CD8-positive, alpha-beta memory T cell (primary cell): ENCODE measurements at places on chromosomes 2 and 18. TPM values are rescaled to one million over a fixed set of nuclear protein-coding genes. Genes with fewer than 3 reads are reported as not detected.

GRCh38 chr2:217293607-217294006 lies 433.7 kb upstream of the TNP1 start:
- H3K4me1 ChIP-seq, result no peaks in the 10 kb centered on the region
- no peaks in the 10 kb centered on the region for H3K36me3 ChIP-seq
- no peak overlapping the region for H3K4me3 ChIP-seq
- H3K27ac ChIP-seq, result no peak overlapping the region
- DNase-seq, result no peak

The OSR1 gene
- total RNA-seq, result not detected

GRCh38 chr2:128365217-128365905 lies 46.7 kb upstream of the HS6ST1 start:
- H3K4me3 ChIP-seq, result no peak overlapping the region
- no peak for DNase-seq
- H3K4me1 ChIP-seq, result no peaks in the 10 kb centered on the region
- H3K36me3 ChIP-seq, result no peaks in the 10 kb centered on the region

The UGT1A8 gene
- total RNA-seq, result not detected

The DES gene
- not detected for total RNA-seq

DNA sequence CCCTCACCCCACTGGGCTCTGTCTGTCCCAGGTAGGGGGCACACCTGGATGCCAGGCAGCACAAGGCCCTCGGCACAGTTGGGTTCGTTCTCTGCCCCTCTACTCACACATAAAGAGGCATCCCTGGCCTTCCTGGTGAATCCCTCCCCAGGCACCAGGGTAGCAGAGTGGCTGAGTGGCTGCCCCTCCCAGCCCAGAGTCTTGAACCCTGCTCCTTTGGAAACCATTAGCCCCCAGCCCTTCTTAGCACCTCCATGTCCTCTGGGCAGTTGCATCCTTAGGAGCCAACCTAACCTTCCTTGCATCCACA lies 2.0 kb downstream of the GPC1 start:
- H3K36me3 ChIP-seq, result no peaks in the 10 kb centered on the region
- peaks cover 22% of the 10 kb centered on the region for H3K27me3 ChIP-seq
- H3K4me3 ChIP-seq, result no peak overlapping the region
- H3K27ac ChIP-seq, result no peak overlapping the region
- DNase-seq, result no peak
- peaks cover 12% of the 10 kb centered on the region for H3K4me1 ChIP-seq

GRCh38 chr2:169072163-169072925 lies 3.0 kb downstream of the DHRS9 start:
- no peaks in the 10 kb centered on the region for H3K4me1 ChIP-seq
- peak overlapping the region; percentile 29 for H3K27ac ChIP-seq
- H3K4me3 ChIP-seq, result no peak overlapping the region

- H3K36me3 ChIP-seq, result no peaks in the 10 kb centered on the region
- no peak overlapping the region for H3K4me3 ChIP-seq
- no peak for DNase-seq
- no peak overlapping the region for H3K27ac ChIP-seq
These were observed 101.1 kb downstream of the BCL2 start for GRCh38 chr18:63218472-63218871.
